ENCODE measurements at places on chromosomes 4 and X.

DNA sequence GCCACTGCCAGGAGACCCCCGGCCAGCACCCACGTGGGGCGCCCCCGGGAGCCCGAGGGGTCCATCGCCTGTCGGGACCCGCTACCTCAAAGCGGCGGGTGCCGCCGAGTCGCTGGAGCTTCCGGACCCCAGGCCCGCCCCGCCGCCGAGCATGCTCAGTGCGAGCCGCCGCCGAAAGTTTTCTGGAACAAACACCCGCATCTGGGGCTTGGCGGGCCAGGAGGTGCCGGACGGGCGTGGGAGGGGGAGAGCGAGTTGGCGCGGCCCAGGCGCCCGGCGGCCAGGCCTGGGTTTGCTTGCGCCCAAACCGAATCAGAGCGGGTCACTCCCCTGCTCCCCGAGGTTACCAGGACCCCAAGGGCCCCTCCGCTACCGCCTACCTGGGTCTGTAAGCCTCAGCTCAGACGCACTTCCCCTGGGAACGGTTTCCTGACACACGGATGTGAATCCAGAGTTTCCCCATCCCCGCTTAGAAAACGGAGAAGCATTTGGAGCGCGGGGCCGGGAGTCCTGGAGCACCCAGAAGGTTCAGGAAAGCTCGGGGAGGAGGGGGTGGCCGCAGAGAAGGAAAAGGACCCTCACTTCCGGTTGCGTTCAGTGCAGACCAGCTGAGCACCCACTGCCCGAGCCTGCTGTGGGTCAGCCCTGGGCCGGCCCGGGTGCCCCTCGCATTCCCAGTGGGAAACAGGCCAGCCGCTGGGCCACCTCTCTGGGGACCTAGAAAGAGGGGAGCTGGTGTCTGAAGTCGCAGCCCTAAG, at the start of gene EVC2:
TSS of gene EVC2 (minus strand) at position 111 of the 758 bp plus-strand sequence. CDS start at position 65, 46 bp downstream.
- DNase-seq = peak; percentile 79

DNA sequence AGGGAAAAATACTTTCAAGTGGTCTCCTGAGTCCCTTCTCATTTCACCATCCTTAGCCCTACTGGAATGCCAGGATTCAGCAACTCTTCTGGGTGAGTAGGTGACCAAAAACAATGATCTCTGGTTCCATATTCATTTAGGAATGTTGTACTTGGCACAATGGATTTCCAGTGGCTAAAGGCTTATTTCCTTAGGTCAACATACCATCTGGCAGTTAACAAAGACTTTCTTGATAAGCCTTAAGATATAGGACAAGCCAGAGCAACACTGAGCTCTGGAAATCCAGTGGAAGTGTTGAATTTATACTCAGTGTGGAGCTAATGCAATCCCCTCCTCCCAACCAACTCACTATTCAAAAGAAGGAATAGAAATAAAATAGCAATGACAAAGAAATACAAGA, 139.4 kb upstream of the EMCN start:
- DNase-seq = no peak

DNA sequence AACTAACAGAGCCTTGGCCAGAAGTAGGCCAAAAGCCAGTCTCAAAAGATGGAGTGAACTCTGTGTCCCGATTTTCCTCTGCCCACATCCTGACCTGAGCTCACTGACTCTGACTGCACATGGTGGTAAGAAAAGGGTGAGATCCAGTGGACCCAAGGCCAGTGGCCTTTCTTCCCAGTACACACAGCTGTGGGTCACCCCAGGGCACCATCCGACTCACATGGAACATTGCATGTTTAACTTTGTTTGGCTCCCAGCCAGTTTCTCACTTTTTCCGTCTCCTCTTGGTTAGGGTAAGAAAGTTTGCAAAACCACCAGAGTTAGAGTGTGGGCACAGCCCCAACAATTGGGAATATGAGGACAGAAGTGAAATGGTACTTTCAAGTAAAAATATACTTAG, 69.8 kb downstream of the GAB1 start:
- DNase-seq = no peak

GRCh38 chrX:66042307-66043077, 2.6 kb upstream of the VSIG4 start:
- DNase-seq = no peak

- DNase-seq = no peak
These were observed 611.1 kb downstream of the PCDH19 start for GRCh38 chrX:99798936-99799335.

GRCh38 chr4:53556651-53557050, 34.6 kb downstream of the LNX1 start:
- no peak for DNase-seq

DNA sequence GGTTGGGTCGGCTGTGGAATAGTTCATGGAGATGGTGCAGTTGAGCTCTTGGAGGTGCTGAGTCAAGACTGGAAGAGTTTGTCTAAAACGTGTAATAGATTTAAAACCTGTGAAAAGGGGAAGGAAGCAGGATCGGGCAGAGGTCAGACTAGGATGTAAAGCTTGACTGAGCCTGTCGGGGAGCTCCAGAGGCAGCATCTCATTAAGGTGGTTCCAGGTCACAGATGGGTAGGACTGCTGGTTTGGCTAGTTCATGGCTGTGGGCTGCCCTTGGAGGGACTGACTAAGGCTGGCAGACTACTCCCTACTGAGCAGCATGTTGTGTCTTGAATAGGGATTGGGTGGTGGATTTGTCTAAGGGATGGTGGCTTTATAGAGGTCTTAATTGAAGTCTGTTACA, 28.4 kb upstream of the WDR1 start:
- DNase-seq = no peak

Data from GM06990 (cell line).